ENCODE measurements at places on chromosomes 4 and X. TPM values are rescaled to one million over a fixed set of nuclear protein-coding genes. Genes with fewer than 3 reads are reported as not detected.

DNA sequence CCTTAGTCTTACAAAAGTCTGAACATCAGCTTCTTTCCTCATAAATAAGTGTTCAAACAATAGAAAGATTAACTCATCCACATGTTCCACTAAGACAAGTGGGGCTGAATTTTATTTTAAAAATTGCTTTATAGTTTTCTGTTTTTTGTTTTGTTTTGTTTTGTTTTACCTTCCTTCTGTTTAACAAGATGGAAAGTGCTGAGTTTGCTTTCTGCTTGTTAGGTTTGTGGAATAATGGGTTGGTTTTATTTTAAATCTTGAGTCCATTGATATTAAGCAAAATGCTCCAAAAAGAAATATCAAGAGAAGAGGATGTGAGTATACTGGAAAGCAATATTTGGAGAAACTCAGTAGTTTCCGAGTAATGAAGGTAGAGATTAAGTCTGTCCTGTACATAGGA lies 458.7 kb downstream of the FAT4 start:
- no peak for DNase-seq

GRCh38 chr4:187357821-187358220 lies 634.2 kb upstream of the FAT1 start:
- DNase-seq: no peak

GRCh38 chr4:52939739-52940138 lies 77.6 kb downstream of the RASL11B start:
- DNase-seq: no peak

The FABP2 gene
- not detected for total RNA-seq

The ZNF41 gene
- 4.4 TPM for total RNA-seq

DNA sequence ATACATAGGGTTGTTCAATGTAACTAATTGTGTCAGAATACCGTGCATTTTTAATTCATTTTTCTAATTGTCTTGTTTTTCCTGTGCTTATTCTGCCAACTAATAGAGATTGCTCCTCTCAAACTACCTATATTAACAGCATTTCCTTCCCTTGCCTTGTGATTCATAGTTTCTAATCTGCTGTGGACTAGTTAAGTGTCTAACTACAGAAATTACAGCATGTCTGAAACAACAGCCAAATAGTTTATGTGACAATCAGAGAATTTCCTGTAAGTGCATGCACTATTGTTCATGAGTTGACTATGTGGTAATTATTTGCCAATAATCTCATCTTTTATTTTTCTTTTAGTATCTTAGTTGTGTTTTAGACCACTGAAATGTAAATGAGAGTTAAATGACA lies 4.1 kb upstream of the SEC24B start:
- no peak for DNase-seq

- no peak for DNase-seq
Observed at GRCh38 chrX:72308566-72309296, 3.0 kb upstream of the CITED1 start.

GRCh38 chrX:42720209-42720608 lies 57.8 kb downstream of the PPP1R2C start:
- DNase-seq: no peak

DNA sequence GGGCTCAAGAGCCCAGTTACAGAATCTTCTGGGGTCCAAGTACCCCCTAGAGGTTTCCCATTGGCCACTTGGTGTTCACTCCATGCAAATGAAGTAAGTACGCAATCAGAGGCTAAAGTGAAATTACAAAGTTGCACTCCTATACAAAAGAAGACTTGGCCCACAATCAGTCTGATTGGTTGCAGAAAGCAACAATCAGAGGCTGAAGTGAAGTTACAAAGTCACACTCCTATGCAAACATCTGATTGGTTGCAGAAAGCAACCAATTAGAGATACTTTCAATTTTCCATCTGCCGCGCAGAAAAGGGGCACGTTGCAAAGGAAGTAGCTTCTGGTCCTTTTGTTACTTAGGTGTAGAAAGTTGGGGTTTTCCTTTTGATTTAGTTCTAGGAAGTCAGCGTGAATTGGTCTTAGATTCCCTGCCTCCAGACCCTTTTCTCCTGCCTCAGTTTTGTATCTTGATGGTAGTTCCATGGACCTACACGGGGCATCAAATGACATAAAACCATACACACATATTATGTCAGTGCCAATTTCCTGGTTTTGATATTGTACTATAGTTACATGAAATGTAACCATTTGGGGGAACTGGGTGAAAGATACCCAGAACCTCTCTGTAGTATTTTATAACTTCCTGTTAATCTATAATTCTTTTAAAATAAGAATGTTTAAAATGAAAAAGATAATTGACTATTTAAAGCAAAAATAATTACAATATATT lies 12.4 kb upstream of the PIN4 start:
- DNase-seq: no peak

The COL4A5 gene
- total RNA-seq: 33.2 TPM

- DNase-seq: no peak
Observed at GRCh38 chr4:80948995-80949394, 81.5 kb upstream of the BMP3 start.

The MAGEA2B gene
- total RNA-seq: not detected

DNA sequence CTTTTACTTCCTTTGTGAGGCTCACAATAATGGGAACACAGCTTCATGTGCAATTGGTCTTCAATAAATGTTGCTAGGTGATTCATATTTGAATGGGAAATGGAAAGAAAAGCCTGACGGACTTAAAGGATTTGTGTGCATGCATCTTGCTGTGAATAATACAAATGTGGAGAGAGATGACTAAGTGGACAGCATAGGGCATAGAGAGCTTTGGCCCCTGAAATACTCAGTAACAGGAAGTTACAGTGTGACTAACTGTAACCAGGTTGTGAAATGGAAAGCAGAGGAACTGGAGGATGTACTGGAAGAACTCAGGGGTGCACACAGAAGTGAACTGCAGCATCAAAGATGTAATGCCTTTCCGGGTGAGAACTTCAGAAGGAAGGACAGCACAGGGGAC lies 206.7 kb downstream of the MGST2 start:
- DNase-seq: peak; percentile 77

- no peak for DNase-seq
Observed at GRCh38 chr4:113531572-113531971, 230.0 kb downstream of the CAMK2D start.

DNA sequence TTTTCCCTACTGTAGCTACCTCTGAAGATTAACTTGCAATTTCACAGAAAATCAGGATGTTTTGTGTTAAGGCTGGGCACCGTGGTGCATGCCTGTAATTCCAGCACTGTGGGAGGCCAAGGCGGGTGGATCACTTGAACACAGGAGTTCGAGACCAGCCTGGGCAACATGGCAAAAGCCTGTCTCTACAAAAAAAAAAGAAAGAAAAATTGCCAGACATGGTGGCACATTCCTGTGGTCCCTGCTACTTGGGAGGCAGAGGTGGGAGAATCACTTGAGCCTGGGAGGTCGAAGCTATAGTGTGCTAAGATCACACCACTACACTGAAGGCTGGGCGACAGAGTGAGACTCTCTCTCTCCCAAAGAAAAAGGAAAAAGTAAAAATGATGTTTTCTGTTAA lies 27.4 kb downstream of the APELA start:
- no peak for DNase-seq

The VEGFC gene
- total RNA-seq: 11.0 TPM

The PNMA3 gene
- 0.69 TPM for total RNA-seq

GRCh38 chr4:62709618-62710252 lies 1509.6 kb downstream of the ADGRL3 start:
- no peak for DNase-seq

The AMBN gene
- total RNA-seq: not detected

DNA sequence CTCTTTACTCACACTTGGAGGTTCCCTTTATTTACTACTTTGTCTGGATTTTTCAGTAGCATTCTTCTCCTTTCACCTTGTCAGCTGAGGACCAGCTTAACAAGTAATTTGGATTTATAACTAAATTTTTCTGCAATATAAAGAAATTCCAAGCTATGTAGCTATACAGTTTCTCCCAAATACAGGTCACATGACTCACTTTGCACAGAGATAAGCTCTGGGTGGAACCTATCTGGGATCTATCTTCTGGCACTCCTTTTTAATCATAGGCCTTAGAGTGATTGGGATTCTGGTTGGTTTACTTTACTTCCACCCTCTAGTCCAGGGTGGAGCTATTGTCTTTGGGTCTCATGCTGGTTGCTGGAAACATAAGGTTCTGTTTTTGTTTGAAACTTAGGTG lies 34.9 kb upstream of the STK26 start:
- DNase-seq: no peak
